D721Med (cell line): ENCODE measurements at places on chromosomes 2 and 18.

GRCh38 chr2:233039212-233039845, 6.9 kb downstream of the NEU2 start:
- no peak for DNase-seq

GRCh38 chr18:57210107-57210715, 63.3 kb downstream of the BOD1L2 start:
- no peak for DNase-seq

DNA sequence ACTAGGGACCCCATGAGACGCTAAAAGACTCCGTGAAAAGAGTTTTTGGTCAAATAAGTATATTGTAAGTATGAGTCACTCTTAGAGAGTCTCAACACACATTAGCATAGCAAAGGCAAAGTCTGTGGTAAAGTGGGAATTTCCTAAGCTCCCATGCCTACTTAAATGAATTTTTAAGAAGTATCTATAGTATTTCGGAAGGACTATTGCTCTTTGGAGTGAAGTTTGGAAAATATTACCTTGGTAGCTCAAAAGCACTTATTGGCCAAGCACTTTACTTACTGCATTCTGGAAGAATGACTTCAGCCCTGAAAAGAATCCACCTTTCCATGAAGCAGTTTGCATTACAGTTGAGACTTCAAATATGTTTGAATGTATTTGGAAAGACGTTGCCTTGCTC, 57.1 kb downstream of the CAVIN2 start:
- DNase-seq, result no peak

DNA sequence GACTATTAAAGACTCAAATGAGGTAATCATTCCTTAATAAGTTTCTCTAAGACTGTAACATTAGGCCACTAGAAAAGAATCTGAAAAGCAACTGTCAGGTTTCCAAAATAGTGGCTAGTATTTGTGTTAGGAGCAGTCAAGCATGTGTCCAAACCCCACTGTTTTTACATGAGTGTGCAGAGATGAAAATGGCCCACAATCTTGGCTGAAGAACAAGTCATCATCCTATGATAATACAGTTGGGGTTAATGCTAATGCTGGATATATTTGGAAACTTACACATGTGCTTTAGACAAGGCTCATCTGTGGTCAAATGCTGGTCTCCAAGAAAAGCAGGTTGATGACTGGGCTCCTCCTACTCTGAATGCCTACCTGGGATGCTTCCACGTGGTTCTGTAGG, 73.6 kb downstream of the MAIP1 start:
- DNase-seq, result no peak

- DNase-seq, result no peak
These were observed 691.4 kb upstream of the FSHR start for GRCh38 chr2:49845671-49846070.

GRCh38 chr18:44309185-44309584, 371.5 kb upstream of the SETBP1 start:
- DNase-seq, result no peak

DNA sequence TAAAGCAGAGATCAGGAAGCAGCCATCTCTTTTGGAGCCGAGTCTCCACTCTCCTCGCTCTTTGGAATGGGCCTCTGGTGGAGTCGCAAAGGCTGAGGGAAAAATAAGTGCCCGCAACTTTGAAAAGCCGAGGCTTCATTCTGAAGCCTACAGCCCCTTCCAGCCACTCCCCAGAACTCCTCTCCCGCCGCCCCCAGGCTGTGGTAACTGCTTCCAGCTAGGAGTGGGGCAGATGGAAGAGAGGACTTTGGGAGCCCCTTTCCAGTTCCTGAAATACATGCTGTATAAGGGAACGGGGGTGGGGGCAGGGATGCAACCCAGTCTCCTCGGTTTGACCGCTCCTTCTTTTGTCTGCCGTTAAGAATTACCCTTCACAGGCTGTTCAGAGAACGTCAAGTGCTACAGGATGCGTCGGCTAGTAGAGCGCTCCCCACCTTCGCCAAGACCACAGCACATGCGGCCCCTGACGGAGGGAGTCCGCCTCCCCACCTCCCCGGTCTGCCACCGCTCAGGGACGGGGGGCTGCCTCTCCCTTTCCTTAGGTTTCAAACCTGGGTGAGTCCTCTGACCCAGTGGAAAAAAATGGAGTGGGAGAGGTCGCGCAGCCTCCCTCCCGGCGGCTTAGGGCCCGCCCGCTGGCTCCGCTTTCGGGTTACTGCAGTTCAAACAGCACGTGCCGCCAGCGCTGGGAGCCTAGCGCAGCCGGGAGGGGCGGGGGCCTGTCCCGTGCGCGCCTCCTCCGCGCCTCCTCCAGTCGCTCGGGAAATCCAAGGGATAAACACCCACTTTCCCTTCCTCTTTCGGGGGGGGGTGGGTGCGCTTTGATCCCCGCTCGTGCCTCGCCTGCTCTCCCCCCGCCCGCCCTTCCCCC, 4.9 kb downstream of the CYP26B1 start:
- peak; percentile 17 for DNase-seq

DNA sequence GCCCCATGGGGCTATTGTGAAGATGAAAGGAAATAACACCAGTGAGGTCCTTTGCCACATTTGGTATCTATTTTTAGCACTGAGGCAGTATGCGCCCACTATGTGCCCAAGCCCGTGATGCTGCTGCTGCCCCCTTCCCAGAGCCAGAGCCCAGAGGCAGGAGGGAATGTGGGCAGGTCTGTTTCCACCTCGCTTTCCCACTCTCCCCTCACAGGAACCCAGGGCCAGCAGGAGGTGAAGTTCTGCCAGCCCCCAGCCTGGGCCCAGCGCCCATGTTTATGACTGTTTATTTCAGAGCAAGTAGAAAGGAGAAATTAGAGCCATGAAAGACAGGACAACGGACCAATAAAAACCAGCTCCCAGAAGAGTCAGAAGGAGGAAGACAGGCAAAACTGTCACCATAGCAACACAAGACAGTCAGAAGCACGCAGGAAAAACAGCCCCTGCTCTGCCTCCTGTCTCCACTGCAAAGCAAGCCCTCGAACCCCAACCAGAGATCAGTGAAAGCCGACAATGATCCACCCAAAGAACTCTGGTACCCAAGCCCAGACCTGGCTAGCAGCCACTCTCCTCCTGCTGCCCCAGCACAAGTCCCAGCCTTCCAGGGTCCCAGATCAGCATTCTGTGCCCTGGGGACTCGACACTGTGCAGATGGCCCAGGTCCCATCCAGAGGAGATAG, 1.4 kb downstream of the CYRIA start:
- DNase-seq, result no peak

DNA sequence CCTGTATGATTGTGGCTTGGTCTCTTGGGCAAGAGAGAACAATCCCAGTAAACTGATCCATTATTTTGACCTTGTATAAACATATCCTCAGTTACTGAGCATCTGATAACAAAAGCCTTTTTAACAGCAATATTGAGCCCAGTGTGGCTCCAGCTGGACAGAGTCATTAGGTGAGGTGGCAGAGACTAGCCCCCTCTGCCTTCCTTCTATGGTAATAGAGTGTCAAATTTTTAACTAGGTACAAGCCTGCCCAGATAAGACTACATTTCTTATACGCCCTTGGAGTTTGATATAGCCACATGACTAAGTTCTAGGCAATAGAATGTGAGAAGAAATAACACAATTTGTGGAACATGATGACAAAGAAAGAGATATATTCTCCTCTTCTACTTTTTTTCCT, 56.2 kb downstream of the HNMT start:
- no peak for DNase-seq

GRCh38 chr2:189249171-189249570, 69.6 kb upstream of the COL5A2 start:
- no peak for DNase-seq

DNA sequence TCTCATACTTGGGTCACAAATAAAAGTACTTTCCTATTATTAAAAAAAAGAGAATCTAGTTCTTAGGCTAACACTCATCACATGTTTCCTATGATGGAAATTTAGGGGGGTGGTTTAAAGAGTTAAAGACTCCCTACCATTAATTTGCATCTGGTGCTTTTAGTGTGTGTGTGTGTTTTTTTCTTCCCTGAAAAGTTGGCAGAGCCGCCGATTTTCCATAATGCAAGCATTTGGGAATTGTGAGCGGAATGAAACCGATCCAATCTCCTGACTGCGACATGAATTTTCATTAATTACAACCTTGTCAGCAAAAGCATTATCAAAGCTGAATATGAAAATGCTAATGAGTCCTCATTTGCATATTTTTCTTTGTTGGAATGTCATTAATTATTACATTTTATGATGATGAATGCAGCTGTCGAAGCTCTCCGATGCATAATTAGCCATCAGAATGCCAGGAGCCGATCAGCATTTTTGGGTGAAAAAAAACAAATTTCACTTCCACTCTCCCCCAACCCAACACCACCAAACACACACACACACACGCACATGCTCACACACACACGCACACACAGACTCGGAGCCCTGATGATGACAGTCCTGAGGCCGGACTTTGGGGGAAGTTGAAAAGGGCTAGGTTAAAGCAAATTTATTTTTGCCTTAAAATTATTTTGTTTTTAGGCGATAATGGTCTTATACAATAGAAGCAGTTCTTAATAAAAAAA, 165.4 kb downstream of the TCF4 start:
- no peak for DNase-seq

DNA sequence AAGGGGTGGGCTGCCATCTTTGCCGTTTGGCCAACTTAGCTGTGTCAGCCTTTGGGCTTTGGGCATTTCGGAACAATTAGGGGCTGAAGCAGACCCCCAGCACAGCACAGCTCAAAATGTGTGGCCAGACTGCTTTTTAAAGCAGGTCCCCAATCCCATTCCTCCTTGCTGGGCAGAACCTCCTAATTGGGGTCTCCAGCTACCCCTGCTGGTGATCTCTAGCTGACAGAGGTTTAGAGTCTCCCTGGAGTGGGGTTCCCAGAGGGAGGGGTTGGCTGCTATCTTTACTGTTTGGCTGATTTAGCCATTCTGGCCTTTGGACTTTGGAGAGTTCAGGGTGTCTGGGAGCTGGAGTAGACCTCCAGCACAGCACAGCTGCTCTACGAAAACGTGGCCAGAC, 71.5 kb upstream of the LHCGR start:
- DNase-seq, result no peak

GRCh38 chr2:209253544-209253943, 170.3 kb upstream of the MAP2 start:
- DNase-seq, result no peak

DNA sequence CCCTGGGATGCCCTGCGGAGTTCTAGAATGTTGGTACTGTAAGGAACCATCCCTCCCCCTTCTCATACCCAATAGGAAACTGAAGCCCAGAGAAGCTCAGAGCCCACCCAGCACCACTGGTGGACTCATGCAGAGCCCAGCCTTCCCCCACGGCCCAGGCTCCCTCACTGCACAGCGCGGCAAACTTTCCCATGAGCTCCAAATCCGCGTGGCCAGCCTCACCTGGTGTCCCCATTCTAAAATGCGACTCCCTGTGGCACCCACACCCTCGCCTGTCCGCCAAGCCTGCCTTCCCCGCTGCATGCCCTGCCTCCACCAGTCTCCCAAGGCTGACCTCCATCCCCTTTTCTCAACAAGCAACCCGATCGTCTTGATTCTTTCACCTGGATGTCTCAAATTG, 51.1 kb downstream of the PTGR3 start:
- no peak for DNase-seq

DNA sequence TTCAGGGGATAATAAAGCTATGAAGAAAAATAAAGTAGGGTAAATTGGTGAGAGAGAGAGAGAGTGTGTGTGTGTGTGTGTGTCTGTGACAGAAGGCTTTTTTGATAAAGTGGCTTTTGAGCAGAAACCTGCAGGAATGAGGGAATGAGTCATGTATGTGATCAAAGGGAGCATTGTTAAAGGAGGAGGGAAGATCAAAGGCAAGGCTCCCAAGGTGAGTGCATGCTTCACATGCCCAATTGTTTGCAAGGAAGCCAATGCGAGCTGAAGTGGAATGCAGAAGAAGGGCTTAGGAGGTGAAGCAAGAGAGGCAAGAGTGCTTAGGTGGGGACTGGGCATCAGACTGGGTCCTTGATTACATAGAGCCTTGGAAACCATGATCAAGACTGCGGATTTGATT, 96.8 kb downstream of the DNAH6 start:
- DNase-seq, result no peak

DNA sequence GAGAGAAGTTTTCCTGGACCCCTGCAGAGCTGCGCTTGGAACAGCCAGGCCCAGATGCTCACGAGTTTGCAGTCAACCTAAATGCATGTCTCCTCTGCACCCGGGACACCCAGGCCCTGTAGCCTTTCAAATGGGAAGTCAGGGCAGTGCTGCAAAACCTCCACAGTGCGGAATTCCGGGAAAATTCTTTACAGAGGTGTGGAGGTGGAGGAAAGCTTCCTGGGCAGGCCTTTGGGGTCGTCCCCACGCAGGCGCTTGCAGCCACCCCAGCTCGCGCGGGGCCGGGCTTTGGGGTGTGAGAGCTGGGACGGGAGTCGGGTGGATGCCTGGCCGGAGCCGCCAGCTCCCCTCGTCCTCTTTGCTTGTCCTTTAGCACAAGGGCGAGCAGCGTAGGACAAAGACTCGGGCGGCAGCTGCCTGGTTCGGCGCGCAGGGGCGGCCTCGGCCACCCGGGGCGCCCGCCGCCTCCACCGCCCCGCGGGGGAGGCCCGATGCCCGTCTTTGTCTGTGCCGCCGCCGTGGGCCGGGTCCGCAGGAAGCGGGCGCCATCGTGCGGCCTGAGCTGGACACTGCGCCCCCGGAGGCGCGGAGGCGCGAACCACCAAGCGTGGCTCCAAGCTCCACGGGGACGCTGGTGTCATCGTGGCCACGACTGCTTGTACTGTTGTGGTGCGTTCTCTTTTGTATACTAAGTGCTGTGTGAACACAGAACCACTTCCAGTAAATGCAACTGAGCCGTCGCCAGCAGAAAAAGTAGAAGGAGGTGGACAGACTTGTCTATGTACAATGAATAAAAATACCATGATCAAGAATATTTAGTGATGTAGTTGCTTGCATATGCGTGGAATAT, 28.2 kb upstream of the BCL11A start:
- peak; percentile 73 for DNase-seq

- no peak for DNase-seq
These were observed 172.8 kb downstream of the VAPA start for GRCh38 chr18:10086458-10087210.

DNA sequence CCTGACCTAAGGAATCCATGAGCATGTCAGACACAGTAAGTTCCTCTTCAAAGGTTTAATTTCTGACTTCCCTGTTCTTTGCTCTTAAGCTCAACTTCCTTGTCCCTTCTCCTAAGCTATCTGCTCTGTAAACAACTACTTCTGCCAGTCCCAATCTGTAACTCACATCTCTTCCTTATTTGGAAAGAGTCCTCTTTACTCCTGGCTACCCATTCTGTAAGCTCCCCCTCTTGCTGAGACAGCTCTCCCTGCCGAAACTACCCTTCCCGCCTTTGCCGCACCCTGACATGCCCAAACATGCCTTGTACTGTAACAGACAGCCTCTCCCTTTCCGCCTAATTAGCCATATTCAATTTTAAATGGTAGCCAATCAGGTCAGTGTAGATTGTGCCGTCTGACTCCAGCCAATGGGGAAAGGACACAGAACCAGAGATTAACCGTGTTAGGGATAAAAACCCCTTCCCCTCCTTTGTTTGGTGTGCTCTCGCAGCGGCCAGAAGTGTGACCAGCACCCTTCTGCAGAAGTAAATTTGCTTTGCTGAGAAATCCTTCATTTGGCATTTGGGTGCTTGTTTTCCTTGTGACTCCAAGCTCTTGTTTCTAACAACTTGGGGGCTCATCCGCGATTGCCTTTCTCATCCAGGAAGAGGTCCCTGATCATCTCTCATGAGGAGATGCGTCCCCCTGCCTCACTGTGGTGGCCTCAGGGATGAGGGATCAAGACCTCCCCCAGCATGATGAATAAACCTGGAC, 49.0 kb downstream of the PIAS2 start:
- no peak for DNase-seq
